ENCODE measurements at places on chromosomes 1 and 21.

- H3K36me3 ChIP-seq: no peaks in the 10 kb centered on the region
- H3K4me3 ChIP-seq: no peak overlapping the region
- DNase-seq: no peak
- H3K4me1 ChIP-seq: peaks cover 12% of the 10 kb centered on the region
- H3K27ac ChIP-seq: no peak overlapping the region
Measured at GRCh38 chr1:246417152-246417812, 89.8 kb downstream of the SMYD3 start.

DNA sequence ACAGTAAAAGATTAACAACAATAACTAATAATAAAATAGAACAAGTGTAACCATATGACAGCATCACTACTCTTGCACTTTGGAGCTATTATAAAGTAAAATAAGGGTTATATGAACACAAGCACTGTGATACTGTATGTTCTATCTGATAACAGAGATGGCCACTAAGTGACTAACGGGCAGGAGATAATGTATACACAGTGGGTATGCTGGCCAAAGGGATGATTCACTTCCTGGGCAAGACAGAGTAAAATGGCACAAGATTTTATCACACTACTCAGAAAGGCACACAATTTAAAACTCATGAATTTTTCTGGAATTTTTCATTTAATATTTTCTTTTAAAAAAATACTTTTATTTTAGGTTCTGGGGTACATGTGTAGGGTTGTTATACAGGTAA lies 12.3 kb downstream of the SLC9C2 start:
- no peaks in the 10 kb centered on the region for H3K27me3 ChIP-seq
- no peak for DNase-seq
- H3K36me3 ChIP-seq: no peaks in the 10 kb centered on the region
- no peak overlapping the region for H3K27ac ChIP-seq
- H3K4me3 ChIP-seq: no peak overlapping the region

GRCh38 chr1:19903621-19904020 lies 19.8 kb downstream of the PLA2G2E start:
- no peaks in the 10 kb centered on the region for H3K4me1 ChIP-seq
- H3K4me3 ChIP-seq: no peak overlapping the region
- no peaks in the 10 kb centered on the region for H3K27me3 ChIP-seq
- no peak for DNase-seq
- H3K27ac ChIP-seq: no peak overlapping the region

GRCh38 chr1:81780705-81781454 lies 19.9 kb upstream of the ADGRL2 start:
- H3K4me3 ChIP-seq: no peak overlapping the region
- H3K27me3 ChIP-seq: no peaks in the 10 kb centered on the region
- DNase-seq: no peak
- no peak overlapping the region for H3K27ac ChIP-seq
- no peaks in the 10 kb centered on the region for H3K36me3 ChIP-seq

DNA sequence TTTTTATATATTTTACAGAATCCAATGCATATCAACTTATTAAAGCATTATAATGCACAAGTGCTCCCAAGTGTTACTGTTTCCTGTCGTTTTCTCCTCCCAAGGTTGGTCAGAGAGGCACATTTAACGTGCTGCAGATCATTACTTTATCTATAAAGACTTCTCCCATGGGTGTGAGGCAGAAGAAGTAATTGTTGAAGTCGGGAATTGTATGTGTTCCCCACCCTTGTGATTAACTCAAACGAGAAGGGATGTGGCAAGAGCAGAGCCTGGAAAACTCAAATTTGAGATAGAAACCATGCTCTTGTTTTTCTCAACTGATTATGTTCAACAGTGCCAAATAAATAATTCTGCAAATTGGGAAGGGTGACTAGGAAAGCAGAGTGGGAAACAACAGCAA lies 412.5 kb upstream of the ADAMTS5 start:
- H3K4me3 ChIP-seq: no peak overlapping the region
- no peak overlapping the region for H3K27ac ChIP-seq
- no peak for DNase-seq
